ENCODE measurements at places on chromosomes 12 and 14.

DNA sequence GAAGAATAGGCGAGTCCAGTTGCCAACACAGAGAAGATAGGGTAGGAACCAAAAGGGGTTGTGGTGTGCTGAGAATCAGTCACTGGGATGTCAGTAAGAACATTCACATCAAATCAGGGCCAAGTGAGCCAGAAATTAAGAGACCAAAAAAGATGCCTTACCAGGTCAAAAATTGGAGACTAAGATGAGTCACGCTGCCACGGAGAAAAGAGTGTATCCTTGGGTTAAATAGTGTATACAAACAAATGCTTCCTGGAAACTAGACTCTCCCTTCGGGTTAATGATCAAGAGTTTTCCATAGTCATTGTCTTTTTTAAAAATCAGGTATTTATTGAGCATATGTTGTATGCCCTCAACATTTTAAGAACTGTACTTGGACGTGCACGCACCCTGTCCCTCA lies 45.2 kb upstream of the BAZ1A start:
- no peak for DNase-seq

DNA sequence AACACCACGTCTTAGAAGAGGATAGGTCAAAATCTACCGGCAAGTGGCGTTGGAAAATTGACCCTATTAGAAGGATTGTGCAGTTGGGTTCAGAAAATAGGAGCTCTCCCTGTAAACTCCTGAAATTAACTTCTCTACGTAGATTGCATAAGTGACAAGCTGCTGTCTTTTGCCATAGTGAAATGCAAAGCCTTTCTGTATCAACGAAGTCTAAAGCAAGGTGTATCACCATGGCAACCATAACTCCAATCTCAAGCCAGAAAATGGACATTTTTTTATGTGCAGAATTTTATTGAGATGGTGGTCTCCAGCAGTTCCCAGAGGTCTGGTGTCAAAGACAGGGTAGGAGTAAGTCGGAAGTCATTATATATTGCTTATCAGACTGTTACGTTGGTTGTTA lies 367.7 kb upstream of the NOVA1 start:
- no peak for DNase-seq

DNA sequence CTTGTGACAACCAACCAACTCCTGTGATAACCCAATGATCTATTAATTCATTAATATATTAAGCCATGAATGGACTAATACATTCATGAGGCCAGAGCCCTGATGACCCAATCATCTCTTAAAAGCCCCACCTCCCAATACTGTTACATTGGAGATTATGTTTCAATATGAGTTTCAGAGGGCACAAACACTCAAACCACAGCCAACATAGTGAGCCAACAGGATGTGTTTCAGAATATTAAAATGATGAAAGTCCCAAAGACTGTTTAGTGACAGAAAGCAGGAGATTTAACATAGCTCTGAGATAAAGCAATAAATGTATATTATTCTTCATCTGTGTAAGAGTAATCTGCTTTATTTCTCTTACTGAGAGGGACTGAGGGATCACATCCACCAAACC lies 71.7 kb downstream of the PTPRO start:
- no peak for DNase-seq

GRCh38 chr12:4486049-4486699 lies 40.6 kb upstream of the FGF6 start:
- DNase-seq = no peak

DNA sequence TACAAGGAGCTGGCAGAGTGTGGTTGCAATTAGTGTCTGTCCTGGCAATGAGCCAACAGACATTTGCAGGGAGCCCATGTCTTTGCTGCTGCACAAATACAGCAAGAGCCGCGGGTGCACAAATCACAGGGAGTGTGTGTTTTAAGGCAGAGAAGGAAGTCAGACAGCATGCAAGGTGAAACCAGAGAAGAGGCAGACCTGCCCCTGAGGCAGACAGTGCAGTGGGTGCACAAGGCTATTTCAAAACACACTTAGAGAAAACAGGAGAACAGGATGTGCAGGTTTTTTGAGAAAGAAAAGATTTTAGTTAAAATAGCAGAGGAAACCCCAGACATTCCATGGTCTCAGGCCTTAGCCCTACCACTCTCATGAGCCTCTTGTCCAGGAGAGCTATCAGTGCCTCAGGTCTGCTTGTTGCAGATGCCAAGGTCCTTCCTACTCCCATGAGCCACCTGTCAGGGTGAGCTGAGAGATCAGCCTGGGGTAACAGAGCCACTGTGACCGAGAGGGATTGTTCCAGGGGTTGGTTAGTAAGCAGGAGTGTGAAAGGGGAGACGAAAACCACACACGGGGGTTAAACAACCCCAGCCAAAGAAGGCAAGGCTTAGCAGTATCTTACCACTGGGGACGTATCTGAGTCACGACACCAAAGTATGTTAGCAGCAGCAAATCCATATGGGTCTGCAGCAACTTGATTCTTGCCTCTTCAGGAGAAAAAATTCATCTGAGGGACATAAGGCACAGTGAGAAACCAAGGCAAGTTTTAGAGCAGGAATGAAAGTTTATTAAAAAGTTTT lies 78.1 kb downstream of the C14orf132 start:
- DNase-seq = no peak

GRCh38 chr14:32940711-32941667 lies 2.3 kb downstream of the NPAS3 start:
- no peak for DNase-seq

GRCh38 chr12:67876305-67876915 lies 112.8 kb upstream of the IFNG-AS1 start:
- DNase-seq = no peak

GRCh38 chr12:50786498-50787231 lies 22.8 kb downstream of the ATF1 start:
- peak; percentile 82 for DNase-seq

DNA sequence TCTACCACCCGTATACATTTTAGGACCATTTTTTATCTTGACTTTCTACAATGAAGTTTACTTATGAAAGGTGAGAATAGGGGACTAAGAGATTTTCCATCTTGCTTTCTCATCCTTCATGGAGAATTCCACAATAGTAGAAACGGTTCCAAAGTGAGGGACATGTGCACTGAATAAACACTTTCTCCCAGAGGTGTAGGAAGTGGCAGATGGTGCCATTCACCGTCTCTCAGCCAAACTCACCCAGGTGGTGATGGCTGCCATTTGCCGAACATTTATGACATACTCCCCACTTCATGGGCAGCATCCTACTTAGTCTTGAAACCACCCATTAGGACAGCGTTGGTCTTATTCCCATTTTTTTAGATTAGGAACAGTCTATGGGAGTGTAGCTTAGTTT lies 540.5 kb downstream of the DIO2 start:
- DNase-seq = no peak

DNA sequence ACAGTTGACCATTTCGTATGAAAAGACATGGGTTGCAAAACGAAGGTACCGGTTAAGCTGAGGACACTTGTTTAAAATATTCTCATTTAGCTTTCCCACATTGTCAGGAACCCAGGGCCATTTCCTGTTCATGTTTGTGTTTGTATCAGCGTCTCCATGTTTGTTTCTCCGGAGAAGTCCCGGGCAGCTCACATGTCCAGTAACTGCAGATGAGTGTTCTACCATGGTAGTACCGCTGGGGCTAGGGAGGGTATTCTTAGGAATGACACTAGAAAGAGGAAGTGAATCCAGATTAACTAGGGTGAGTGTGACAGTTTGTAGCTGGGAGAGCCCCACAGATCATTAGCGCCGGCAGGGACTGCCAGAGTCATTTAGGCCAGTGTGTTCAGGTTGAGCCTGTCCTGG lies 50.0 kb upstream of the EVL start:
- DNase-seq = no peak

- DNase-seq = no peak
Measured at GRCh38 chr14:22552001-22552826, 36.8 kb downstream of the DAD1 start.

- DNase-seq = no peak
Measured at GRCh38 chr12:16506394-16506793, 99.6 kb downstream of the LMO3 start.

DNA sequence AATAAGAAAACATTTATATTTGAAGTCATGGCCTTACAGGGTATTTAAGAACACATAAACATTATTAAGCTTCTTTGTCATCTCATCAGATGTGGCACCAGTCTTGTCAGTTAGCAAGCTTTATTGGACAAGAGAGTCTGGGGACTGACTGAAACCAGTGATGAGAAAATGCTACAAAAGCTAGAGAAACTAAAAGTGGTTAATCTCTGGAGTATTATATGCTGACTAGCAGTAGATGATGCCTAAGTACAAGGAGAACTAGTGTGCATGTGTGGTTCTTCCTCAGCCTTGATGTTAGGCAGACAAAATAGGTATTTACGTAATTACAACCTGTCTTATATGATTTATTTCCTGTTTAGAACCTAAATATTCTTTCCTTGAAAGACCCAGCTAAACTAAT lies 176.5 kb downstream of the CPNE8 start:
- no peak for DNase-seq

All from AG04449 (cell line).